ENCODE measurements at places on chromosomes 13 and 19.

GRCh38 chr13:83563499-83563898 lies 318.8 kb downstream of the SLITRK1 start:
- DNase-seq = no peak

- no peak for DNase-seq
Observed at GRCh38 chr13:52053460-52053859, 29.0 kb downstream of the UTP14C start.

DNA sequence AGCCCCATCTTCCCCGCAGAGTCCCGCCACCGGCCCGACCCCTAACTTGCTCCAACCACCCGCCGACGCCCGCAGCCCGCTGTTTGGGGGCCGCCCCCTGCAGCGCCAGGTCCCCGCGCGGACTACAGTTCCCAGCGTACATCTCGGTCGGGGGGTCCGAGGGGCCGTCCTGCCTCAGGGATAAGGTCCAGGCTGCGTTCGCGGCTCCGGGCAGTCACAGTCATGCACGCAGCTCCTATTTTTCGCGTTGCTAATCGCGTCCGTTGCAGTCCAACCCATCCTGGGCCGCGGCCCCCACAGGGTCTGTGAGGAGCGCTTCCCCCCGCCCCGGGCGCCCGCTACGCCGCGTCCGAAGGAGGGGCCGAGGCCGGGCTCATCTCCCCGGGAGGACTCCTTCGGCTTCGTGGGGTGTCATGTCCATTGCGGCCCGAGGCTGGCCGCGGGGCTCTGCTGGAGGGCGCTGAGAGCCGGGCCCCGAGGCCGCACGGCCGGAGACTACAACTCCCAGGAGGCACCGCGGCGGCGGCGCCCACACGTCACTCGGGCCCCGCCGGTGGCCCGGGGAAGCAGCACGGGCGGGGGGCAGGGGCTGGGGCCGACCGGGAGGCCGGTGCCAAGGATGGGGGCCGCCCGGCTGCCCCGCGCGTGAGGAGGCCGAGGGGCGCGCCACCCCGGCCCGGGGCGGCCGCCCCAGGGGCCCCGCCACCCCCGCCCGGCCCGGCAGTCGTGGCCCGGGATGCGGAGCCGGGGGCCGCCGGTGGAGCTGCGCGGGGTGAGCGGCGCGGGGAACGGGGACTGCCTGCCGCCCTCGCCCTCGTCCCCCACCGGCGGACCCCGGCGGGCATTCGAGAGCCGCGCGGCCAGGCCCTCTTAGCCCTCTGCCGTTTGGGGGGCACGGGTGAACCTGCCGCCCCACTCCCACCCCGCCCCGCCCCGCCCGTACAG lies at the start of gene MAP3K10:
TSS of gene MAP3K10 (plus strand) at position 536 of the 945 bp plus-strand sequence. CDS start 606 bp downstream, outside the sequence.
- DNase-seq = peak; percentile 65

GRCh38 chr13:44243198-44243857 lies 130.3 kb upstream of the SERP2 start:
- no peak for DNase-seq

GRCh38 chr19:52640916-52641315 lies 2.8 kb upstream of the ZNF83 start:
- no peak for DNase-seq

- no peak for DNase-seq
Observed at GRCh38 chr13:74646091-74646490, 511.9 kb upstream of the KLF12 start.

GRCh38 chr13:113854238-113855011 lies 9.5 kb downstream of the GAS6 start:
- no peak for DNase-seq

DNA sequence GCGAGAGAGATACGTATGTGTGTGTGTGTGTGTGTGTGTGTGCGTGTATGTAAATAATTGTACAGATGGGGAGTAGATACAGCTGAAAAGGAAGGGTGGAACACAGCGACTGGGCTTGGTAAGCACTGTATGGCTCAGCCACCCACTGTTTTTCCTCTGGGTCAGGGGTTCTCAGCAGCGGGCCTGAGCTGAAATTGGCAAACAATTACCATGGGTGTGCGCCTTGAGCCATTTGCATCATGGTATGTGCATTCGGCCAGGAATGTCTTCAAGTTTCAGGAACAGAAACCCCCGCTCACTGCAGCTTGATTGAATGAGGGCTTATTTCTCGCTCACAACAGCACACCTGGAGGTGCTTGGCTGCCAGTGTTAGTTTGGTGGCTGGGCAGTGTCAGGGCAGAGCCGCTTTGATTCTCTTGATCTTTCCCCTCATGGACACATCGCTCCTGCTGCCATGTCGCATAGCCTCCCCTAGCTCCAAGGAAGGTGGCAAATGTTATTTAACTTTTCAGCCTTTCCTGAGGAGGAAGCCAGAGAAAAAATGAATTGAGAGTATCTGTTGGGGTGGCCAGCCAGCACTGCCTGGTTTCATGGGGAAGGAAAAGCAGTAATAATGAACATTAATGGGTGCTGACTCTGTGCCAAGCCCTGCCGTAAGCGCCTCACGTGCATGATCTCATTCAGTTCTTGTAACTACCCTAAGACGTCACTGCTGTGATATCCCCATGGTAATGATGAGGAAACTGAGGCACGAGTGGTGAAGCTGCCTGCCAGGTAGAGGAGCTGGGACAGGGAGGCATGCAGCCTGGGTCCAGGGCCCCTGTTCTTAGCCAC lies 126.9 kb downstream of the SIPA1L3 start:
- no peak for DNase-seq

GRCh38 chr13:109389892-109390345 lies 396.5 kb downstream of the IRS2 start:
- no peak for DNase-seq

GRCh38 chr19:49148784-49149651 lies 6.2 kb downstream of the HRC start:
- peak; percentile 67 for DNase-seq

DNA sequence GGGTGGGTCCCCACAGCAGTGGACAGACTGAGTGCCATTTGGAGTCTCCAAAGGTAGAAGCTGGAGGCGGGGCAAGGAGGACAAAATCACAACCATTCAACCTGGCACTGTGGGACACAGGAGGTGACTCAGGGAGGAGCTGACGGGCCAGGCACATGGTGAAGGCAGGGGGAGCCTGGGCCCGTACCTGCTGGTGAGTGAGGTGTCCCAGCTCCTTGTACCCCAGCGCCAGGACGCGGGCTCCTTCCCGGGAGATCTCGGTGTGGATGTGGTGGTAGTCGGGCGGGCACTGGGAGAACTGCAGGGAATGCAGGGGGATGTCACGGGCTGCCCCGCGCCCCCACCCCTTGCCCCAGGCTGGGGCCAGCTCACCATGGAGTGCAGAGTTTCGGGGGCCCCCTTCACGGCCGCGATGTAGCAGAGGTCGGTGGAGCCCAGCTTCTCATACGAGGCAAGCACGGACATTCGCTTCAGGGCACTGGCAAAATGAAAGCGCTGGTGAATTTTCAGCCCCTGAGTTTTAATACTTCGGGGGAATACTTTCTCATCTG lies 9.8 kb downstream of the ATP13A1 start:
- DNase-seq = no peak

DNA sequence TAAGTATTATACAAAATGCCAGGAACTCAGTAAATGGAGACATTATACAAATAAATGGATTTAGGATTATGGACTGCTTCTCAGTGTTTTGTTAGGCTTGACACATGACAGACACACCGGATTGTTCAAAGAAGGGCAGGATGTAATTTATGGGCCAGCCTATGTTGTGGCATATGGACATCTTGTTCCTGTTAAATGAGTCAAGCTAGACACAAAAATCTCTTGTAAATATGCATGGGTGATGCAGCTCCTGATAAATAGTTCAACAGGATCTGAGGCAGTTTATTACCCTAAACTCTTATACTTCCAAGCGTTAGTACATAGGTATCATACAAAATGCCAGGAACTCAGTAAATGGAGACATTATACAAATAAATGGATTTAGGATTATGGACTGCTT lies 502.3 kb downstream of the TBC1D4 start:
- no peak for DNase-seq

DNA sequence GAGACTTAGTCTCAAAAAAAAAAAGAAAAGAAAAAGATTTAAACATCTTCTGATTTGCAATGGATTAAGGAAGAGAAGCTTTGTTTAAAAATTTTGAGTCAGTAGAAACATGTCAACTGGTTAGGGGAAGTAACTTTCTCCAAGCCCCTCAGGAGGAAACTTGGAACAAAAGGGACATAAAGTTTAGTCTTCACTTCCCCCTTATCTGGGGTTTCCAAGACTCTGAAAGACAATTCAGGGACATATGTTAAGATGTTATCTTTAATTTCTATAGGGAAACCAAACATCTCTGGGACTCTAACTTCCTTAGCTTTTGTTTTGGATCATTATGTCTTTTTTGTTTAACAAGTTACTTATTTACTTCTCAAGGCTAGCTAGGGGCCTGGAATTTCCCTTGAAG lies 20.1 kb upstream of the MRI1 start:
- DNase-seq = no peak

- DNase-seq = no peak
Observed at GRCh38 chr19:6030214-6030507, 52.2 kb upstream of the RANBP3 start.

DNA sequence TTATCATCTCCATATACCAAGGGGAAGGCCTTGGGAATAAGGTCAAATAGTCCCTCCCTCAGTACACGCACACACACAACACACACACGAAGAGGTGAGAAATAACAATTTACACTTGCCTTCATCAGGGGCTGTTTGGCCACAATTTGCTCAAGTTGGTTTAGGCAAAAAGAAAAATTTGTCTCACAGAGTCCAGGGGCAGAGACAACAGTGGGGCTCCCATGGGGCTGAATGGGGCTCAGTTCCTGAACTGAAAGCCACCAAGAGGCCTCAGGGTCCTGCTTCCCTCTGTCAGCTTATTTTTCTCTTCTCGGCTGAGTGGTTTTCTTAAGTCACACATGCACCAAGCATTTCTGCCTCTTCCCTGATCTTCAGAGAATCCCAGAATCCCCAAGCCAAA lies 35.5 kb downstream of the PCDH8 start:
- no peak for DNase-seq

DNA sequence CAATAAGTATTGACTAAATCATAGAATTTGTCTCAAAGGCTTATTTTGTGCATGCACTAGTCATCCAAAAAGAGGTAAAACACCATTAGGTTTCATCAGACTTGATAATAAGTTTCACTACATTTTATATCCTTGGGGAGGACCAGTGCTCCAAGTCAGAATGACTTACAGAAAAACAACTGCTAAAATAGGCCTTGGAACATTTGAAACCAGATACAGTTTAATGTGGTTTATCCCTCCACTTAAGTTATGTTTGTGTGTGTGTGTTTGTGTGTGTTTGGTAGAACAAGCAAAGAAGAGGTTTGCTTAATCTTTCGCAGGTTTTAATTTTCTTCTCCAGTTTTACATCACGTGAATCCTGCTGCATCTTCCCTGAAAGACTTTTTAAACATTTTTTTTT lies 570.9 kb downstream of the PCDH9 start:
- DNase-seq = no peak

DNA sequence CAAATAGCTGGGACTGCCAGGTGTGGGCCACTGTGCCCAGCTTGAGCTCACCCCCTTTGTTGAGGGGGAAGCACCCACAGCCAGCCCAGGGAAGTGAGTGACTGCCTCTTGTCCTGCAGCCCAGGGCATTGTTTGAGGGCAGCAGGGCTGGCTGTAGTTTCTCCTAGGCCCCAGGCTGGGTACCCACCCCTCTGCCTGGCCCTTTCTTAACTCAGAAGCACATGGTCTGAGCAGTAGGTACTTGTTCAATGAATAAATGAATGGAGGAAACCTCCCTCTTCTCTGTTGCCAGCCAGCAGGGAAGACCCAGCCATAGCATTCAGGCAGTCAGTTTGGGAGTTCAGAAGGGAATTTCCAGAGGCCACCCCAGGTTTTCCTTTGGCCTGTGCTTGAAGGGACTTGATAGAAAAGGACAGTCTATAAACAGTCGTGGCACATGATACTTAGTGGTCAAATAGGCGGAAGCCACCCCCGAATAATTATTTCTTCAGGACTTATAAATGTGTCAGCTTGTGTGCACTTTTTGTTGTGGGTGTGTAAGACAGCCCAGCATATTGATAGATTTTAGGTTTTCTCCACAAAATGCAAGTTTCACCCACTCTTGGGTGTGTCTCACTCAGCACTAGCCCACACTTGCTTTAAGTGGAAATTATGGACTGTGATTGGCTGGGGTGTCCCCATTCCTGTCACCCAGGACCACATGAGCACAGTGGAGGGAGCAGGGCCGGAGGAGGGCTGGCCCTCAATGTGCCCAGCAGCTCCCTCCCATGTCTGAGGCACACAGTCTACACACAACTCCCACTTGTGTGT lies 33.1 kb downstream of the GATAD2A start:
- DNase-seq = no peak

DNA sequence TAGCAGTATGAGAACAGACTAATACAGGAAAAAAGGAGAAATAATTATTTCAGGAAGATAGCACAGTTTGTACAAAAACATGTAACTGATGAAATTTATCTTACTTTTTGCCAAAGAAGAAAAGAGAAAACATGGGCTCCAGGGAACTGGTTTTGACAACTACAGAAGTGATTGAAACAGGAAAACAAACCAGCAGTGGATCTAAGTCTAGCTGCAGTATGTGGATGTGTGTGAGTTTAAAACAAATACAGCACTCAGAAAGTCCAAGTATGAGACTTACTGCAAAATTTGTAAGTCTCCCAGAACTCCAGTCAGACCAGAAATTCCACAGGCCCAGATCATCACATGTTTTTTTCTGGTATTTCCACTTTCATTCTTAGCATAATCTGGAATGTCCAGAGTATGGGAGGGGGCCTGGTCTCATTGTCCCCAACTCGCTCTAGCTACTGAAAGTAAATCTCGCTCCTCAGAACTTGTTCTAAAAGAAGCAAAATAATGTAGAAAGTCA lies 259.5 kb downstream of the NHLRC3 start:
- no peak for DNase-seq

GRCh38 chr13:51035978-51036377 lies 75.1 kb downstream of the C13orf42 start:
- no peak for DNase-seq

DNA sequence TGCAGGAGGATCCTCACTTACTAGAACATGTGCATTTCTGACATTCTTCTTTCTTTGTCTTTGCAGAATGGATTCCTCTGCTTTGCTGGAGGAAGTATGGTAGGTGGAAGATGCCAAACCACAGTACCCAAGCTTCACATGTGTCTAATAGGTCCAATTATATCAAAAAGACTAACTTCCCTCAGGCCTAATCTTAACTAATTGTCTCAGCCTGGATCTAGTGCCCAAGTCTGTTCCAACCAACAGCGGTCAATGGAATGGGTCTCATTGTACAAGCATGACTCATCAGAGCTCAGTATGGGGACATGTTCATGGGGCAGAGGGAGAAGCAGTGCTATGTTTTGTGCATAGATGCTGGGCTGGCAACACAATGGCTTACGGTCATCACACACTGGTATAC lies 81.6 kb upstream of the CSNK1A1L start:
- DNase-seq = no peak

- no peak for DNase-seq
Observed at GRCh38 chr19:6250909-6251308, 28.9 kb downstream of the MLLT1 start.

GRCh38 chr19:2036424-2036823 lies 14.6 kb downstream of the MKNK2 start:
- DNase-seq = no peak

- DNase-seq = peak; percentile 12
Observed at GRCh38 chr19:51777570-51778462, 16.8 kb downstream of the FPR2 start.
